ENCODE measurements at places on chromosomes 13 and 19.

GRCh38 chr13:94239135-94239534 lies 240.3 kb downstream of the DCT start:
- no peak for DNase-seq

- no peak for DNase-seq
These were observed 35.8 kb upstream of the GRTP1 start for GRCh38 chr13:113399755-113400149.

GRCh38 chr13:95002126-95002525 lies 289.8 kb upstream of the SOX21 start:
- no peak for DNase-seq

- DNase-seq = no peak
These were observed 21.0 kb upstream of the CD33 start for GRCh38 chr19:51203916-51204315.

GRCh38 chr13:73059460-73060250 lies 850 bp downstream of the KLF5 start:
- peak; percentile 43 for DNase-seq

DNA sequence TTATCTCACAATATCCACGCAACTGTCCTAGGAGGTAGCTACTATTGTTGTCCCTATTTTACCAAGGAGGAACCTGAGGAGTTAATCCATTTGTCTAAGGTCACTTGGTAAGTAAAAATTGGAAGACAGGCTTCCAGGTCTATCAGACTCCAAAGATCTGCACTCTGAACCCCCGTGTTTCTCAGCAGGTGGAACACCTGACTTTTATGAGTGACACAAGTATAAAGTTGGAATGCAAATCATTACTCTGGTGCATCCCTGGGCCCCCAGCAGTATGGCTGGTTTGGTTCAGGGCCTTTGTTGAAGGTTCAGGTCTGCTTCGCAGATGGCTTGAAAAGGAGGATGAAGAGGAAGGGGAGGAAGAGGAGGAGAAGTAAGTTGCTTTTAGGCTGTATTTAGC lies 46.0 kb downstream of the RGCC start:
- no peak for DNase-seq

- DNase-seq = no peak
These were observed 1541.1 kb downstream of the UQCRFS1 start for GRCh38 chr19:27671876-27672275.

DNA sequence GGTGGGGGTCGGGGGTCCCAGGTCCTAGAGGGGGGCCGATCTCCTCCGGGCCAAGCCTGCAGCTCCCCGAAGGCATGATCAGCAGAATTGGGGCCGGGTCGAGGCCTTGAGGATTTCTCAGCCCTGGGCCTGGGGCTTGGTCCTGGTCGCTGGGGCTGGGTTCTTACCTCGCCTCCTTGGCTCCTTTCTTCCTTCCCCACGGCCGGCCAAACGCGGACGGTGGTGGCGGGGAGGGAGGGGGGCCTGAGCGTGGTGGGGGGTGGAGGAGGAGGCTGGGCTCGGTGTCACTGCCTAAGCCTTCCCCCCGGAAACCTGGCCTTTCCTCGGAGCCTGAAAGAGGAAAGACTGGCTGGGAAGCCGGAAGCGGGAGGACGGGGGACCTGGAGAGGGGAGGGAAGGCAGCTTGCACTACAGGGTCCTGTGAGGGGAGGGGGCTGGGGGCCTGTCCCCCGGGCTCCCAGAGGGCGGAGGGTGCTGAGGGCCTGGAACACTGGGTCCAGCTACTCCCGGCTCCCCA lies at the start of gene ZNF579:
Gene ZNF579, minus strand, starts transcription at position 221 of the 517 bp plus-strand sequence. CDS start 1,209 bp downstream, outside the sequence.
- peak; percentile 61 for DNase-seq

- DNase-seq = peak; percentile 43
These were observed at the start of gene ZNF439 for GRCh38 chr19:11848594-11849469. TSS of gene ZNF439 (plus strand) at chr19:11848726. CDS start at chr19:11848868, 142 bp downstream.

GRCh38 chr13:44437356-44438233 lies 64.0 kb downstream of the SERP2 start:
- DNase-seq = no peak

DNA sequence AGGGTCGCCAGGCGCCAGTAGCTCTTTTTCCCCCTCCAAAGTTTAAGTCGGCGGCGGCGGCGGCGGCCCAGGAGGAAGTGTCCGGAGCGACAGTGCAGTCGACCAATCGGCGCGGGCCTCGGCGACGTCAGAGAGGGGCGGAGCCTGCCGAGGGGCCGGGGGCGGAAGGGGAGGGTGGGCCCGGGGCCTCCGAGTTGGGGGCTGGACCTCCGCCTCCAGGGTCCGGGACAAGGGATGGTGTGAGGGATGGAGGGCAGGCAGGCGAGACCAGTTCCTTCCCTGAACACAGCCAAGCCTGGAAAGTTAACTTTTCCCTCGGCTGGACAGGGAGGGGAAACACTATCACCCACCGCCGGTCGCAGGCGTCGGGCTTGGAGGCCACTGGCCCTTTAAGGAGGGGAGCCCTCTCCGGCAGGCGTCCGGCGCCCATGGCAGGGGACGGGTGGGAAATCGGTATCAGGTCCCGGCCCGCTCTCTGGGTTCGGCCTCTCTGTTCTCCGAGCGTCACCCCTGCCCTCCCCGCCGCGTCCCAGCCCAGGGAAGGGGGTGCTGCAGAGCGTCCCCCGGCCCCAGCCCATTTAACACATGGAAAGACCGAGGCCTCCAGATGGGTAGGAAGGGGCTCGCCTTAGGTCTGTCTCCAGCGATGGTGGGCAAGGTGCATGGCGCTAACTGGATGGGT lies at the start of gene PRKD2:
Gene PRKD2, minus strand, starts transcription at position 81 of the 682 bp plus-strand sequence. CDS start 744 bp downstream, outside the sequence.
- DNase-seq = peak; percentile 87

- no peak for DNase-seq
These were observed 341.2 kb downstream of the HS6ST3 start for GRCh38 chr13:96431044-96431581.

DNA sequence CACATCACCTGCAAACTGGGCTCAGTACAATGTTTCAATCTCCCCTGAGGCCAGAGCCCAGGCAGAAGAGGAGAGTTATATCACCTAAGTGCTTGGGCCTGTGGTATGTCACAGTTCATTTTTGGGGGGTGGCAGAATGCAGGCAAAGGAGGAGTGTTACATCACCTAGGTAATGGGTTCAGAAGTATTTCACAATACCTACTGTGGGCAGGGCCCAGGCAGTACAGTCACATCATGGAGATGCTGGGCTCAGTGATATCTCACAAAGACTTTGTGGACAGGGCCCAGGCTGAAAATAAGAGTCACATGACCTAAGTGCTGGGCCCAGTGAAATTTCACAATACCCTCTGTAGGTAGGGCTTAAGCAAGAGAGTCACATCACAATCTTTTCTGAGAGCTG lies 12.7 kb upstream of the ZNF728 start:
- DNase-seq = no peak

- no peak for DNase-seq
These were observed 19.0 kb upstream of the SPRY2 start for GRCh38 chr13:80359778-80360452.

GRCh38 chr13:113828282-113828825 lies 35.5 kb downstream of the GAS6 start:
- no peak for DNase-seq

GRCh38 chr13:98847780-98848179 lies 95.3 kb upstream of the SLC15A1 start:
- DNase-seq = no peak

DNA sequence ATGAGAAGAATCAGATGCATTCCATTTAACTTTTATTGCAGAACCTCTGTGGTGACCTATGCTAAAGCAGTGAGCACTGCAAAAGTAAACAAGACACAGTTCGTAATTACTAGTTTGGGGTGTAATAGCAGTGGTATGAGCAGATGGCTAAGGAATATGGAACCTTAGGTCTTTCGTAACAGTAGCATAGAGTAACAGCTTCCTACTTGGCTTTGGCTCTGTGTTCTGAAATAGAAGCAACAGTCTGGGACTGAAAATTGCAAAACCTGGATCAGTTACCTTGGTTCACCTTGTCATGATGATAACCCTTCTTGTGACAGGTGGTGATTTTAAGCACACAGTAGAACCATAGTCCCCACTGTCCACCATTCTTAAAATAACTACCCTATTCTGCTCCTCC lies 303.4 kb downstream of the GPC6 start:
- no peak for DNase-seq

GRCh38 chr13:104766319-104766718 lies 1700.1 kb upstream of the SLC10A2 start:
- no peak for DNase-seq

GRCh38 chr19:30498707-30499106 lies 126.5 kb downstream of the ZNF536 start:
- DNase-seq = no peak

DNA sequence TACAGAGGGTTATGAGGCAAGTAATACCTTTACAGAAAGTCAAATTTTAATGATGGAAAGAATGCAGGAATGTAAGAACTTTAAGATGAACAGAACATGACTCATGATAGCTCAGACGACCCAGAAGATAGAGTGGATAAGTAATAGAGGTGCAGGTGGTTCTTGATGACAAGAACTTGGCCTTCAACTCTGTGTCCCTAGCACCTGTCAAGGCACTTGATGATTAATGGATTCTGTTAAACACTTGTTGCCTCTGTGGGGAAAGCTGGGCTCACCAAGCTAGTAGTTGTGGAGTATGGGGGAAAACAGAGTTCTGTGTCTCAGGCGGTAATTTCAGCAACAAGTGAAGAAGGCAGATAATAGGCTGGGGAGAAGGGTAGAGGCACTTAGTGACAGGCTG lies 306.2 kb downstream of the ATP8A2 start:
- DNase-seq = no peak

GRCh38 chr19:58067240-58067912 lies 8.3 kb downstream of the ZNF135 start:
- no peak for DNase-seq

GRCh38 chr13:110716247-110716515 lies 2.7 kb downstream of the ING1 start:
- DNase-seq = no peak

- no peak for DNase-seq
These were observed 448.7 kb upstream of the MIR17HG start for GRCh38 chr13:90898811-90899210.

- no peak for DNase-seq
These were observed 539 bp downstream of the ZNF554 start for GRCh38 chr19:2820112-2820702.

GRCh38 chr19:38736413-38737280 lies 7.6 kb downstream of the CAPN12 start:
- DNase-seq = no peak

DNA sequence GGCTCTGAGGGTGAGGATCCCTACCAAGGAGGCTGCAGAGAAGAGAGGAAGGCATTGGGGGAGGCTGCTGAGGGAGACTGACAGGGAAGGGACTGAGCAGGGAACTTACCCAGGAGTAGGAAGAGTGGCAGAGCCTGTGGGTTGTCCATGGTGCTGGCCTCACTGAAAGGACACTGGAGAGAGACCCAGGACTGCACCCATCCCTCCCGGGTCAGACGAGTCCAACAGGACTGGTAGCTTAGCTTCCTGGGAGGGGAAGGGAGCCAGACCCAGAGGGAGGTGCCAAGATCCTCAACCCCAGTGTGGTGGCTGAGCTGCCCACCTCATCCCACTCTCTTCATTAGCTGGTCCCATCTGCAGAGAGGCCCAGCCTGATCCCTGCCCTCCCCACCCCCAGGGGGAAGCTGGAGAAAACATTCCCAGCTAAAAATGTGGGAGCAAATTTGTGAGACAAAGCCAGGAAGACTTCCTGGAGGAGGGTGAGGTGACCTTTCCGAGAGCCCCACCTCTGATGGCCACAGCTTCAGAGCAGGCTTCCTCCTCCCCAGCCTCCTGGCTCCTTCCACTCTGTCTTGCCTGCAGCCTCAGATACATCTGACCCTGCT lies at the start of gene VSIG10L:
Gene VSIG10L, minus strand, starts transcription at position 164 of the 605 bp plus-strand sequence. Its CDS starts 15 bp downstream, at position 149.
- no peak for DNase-seq

DNA sequence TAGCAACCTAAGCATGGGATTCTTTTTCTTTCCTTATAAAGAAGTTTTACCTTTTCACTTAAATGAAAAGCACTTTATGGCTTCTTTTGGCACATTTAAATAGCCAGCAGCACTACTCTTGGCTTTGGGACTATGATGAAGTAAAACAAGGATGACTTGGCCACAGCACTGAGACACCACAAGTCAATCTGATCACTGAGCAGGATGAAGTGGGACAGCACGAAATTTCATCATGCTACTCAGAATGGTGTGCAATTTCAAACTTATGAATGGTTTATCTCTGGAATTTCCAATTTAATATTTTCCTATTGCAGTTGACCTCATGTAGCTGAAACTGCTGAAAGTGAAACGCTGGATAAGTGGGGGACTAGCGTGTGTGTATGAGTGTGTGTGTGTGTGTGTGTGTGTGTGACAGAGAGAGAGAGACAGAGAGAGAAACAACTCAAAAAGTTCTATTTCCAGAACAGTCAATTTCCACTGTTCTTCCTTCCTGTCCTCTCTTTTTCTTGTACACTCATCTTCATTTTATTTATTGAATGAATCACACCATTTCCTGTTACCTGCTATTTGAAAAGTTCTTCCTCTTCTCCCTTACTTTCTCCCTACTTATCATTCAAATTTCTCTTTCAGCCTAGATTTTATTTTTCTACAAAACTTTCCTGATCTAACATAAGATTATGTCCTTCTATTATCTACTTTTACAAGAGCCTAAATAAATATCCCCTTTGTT lies 414.2 kb upstream of the MIR17HG start:
- DNase-seq = no peak

- DNase-seq = no peak
These were observed 1584.2 kb upstream of the SLC10A2 start for GRCh38 chr13:104650431-104650830.

DNA sequence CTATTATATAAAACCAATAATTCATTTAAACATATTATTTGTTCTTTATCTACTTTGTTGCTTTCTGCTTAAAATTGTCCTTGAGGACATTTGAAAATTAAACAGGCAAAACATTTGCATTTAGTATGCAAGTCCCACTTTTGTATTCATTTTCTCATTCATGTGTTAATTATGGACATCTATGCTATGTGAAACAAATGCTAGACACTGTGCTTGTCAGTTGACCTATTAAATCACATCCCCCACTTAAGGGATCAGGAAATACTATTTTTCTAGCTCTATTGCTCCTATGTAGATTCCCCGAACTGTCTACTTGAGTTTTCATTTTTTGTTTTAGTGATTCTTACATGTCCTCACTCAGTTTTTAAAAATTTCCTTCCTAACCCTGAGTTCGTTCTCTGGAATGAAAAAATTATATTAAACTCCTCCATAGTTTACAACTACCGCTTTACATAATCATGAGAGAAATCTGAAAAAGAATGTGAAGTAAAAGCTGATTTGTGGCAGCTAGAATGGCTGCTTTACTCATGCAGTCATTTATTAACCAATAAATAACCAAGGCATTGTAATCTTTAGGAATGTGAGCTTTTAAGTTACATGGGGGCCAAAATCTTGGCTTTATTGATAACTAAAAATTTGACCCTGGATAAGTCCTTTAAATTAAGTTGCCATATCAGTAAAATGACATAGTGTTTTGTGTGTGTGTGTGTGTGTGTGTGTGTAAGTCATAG lies 188.5 kb downstream of the LIG4 start:
- DNase-seq = no peak

DNA sequence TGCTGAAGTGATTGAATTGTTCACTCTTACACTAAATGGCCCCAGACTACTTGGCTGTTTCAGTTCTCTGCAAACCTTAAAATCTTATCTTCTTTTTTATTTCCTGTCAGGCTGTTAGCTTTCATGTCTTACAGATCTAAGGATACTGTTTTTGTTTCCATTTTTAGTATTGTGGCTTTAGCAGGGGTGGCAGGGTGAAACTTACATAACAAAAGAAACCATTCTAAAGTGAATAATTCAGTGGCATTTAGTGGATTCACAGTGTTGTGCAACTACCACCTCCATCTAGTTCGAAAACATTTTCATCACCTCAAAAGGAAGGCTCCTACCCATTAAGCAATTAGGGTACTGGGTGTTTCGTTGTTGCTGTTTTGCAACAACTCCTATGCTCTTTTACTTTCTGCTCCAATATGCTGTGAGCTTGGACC lies 19.8 kb downstream of the TMEM272 start:
- no peak for DNase-seq

All from activated naive CD4-positive, alpha-beta T cell (primary cell).